ENCODE measurements at places on chromosomes 1 and 21.

DNA sequence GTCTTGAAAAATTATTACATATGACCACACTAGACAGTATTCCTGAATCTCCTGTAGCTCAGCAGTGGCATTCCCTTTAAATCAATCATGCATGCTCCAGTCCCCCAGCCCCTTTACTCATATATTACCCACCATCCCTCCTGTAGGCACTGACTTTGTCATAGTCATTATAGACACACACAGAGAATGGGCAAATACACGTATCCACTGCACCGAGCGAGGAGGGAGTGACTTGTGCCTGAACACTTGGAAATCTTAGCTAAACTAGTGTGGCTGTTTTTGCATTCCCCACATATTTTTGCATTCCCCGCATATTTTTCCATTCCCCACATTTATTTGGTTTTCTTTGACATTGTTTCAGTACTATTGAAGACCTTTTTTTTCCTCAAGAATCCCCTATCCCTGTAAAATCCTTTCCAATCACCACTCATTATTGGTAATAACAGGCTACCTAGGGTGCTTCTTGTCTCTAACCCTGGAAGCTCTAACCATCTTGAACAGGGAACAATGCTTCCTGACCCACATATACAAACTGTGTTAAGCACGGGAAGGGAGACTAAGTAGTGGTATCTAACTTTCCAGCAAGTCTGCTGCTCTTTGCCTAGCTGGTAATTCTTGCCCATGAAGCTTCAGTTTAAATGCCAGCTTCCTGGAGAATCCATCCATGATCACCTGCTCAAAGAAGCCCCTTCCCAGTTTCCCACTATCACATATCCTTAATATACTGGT, 534.4 kb upstream of the CAMK1G start:
- DNase-seq: peak; percentile 69

DNA sequence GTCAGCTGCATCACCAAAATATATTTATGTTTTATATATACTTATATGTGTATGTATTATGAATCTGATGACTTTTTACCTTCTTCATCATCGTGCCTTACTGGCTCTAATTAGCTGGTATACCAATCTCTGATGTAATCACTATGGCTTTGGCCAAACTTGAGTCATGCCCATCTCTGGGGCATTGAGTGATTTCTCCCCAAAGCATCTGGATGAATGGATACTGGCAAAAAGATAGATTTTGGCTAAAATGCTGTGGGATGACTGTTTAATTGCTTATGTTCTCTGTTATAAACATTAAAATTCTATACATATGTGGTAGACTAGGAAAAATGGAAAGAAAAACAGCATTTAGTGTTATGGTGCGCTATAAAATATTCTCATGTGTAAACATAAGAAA, 19.6 kb downstream of the CDKN2C start:
- DNase-seq: peak; percentile 42

- no peak for DNase-seq
Measured at GRCh38 chr1:60033066-60033465, 40.5 kb downstream of the C1orf87 start.

DNA sequence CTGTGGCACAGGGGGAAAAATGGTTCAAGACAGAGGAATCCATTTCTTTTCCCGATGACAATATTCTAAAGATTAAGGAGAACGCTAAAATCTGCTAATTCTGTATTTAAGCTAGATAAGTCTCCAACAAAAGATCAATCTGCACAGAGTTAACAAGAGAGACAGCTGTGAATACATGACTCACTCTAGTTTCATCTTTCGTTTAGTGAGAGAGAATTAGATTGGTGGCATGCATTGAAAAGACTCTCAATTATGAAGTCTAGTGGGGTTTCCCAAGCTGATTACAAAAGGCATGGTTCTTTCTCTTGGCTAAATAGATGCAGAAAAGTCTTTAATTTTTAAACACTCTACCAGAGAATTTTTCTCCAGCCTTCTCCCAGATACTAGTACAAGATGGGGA, 34.4 kb downstream of the CAPN9 start:
- peak; percentile 12 for DNase-seq

Measured in EH (cell line).